ENCODE measurements at places on chromosomes 12 and 14.

DNA sequence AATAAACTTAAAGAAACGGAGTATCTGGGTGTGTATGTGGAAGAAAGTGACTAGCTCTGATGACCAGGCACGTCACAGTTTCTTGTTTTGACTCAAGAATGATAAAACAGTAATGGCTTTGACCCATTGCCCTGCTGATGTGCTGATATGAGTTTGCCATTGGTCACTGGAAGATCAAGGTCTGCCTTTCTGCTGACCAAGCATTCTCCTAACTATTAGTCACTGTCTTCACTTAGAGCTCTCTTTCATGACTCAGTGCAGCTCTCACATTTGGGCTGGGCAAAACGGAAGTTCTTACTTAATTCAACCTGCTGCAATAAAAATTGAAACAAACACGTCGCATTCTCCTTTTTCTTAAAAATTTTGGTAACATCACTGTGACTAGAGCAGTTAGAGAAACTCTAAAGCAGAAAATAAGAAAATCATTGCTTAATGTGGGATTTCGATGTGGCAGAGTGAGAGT, 366.7 kb downstream of the BTG1 start:
- peak; percentile 98 for DNase-seq

- DNase-seq = no peak
These were observed 24.7 kb downstream of the DHX37 start for GRCh38 chr12:124964251-124964650.

DNA sequence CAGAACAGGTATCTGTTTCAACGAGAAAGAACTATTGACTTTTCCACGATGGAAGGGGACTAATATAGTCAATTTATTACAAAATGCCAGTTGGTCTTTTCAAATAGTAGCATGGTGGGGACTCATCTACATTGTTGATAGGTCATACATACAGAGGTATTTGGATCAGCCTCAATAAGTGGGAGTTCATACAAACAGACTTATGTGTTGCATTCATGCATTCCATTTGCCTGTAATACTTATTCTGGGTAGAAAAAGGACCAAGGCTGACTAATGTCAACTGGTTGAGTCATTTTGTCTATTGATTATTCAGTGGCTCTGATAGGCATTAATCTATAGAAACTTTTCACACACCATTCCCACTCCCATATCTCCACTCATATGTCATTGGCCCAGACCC, 41.5 kb upstream of the GLIPR1 start:
- no peak for DNase-seq

DNA sequence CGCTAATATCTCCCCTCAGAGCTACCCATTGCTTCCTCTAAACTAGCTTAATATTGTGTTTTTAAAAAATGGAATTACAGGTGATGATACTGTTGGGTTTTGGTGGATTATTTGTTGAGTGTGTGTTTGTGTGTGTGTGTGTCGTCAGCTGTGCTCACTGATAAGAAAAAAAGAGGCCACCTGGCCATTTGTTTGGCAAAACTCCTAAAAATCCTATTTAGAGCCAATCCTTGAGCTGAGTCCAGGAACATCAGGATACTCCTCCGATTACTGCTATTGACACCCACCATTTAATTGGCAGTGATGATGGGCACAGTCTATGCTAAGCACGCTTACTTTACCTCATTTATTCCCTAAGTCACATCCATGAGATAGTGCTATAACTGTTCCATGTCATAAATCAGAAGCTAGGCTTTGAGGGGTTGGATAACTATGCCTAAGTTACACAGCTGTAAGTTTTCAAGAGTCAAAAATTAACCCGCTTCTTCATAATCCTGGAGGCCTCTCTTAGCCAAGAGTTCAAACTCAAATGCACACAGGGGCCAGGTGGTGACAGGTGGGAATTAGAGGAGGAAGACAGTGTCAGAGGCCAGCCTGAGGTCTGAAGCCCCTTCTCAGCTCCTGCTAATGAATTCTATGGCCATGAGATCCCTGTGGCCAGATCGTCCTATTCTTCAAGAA, 1026.6 kb upstream of the TMEM132C start:
- DNase-seq = no peak

DNA sequence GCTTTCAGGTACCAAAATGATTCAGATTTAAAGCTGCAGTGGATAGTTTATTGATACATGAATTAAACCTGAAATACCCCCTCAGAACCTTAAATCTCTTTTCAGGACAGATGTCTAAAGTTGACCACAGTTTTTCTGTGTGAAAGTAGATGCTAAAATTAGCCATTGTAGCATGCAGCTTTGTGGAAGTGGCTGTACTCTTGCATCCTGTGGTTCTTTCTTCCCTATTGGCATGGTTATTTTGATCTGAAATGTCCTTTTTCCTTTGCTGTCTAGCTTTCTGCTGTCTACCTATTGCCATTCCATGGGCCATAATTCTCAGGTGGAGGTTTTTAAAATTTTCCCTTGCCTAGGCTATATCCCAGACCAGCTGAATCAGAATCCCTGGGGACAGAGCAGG, 455.6 kb downstream of the ZFP36L1 start:
- no peak for DNase-seq

GRCh38 chr14:50432131-50432530, 35.5 kb upstream of the CDKL1 start:
- no peak for DNase-seq

DNA sequence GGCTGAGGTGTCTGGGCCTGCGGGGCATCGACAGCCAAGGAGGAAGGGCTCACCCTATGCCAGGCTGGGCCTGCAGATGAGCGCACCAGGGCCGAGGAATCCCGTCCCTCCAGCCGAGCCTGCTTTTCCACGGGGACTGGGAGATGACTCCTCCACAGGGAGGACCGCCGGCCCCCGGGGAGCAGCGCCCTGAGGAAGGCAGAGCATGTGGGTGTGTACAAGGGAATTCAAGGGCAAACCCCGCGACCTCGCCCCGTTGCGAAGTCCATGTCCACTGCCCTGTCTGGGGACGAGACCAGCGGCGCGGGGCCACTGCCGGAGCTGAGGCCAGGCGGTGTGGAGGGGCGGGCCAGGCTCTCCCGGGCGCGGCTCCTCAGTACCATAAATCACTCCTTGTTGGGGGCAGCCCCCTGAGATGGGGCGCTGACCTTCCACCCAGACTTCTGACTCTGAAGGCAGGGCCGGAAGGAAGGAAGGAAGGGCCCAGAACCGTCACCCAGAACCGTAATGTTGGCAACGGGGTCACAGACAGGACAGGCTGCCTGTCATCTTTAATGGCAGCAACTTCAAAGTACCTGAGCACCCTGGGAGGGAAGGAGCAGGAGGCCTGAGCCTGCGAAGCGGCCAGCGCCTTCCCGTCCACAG, 52.5 kb downstream of the RNF34 start:
- DNase-seq = peak; percentile 19

DNA sequence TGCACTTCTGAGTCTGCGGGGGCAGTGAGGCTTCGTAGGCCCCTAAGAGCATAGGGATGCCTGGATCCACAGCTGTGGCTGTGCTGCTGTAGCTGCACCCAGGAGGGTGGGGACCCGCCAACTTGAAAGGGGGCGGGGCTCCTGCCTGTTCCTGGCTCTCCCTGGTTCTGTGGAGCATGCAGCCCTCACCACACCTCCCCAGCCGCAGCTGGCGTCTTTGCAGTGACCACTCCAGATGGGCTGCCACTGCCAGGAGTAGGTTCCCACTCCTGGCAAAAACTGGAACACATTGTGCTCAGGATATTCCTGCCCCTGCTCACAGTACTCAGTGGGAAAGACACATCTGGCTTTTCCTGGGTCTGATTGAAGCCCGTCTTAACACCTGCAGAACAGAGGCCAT, 35.8 kb downstream of the TIMELESS start:
- no peak for DNase-seq

GRCh38 chr12:90335566-90335965, 619.4 kb downstream of the CCER1 start:
- DNase-seq = no peak

GRCh38 chr14:103302966-103303365, 31.1 kb upstream of the EIF5 start:
- DNase-seq = no peak

- DNase-seq = no peak
These were observed at the start of gene BIN2 for GRCh38 chr12:51323966-51324895. BIN2 (minus strand) TSS chr12:51324174; CDS start chr12:51324102, 72 bp downstream.

All from kidney glomerular epithelial cell (primary cell).